ENCODE measurements at places on chromosomes 1 and 21.

DNA sequence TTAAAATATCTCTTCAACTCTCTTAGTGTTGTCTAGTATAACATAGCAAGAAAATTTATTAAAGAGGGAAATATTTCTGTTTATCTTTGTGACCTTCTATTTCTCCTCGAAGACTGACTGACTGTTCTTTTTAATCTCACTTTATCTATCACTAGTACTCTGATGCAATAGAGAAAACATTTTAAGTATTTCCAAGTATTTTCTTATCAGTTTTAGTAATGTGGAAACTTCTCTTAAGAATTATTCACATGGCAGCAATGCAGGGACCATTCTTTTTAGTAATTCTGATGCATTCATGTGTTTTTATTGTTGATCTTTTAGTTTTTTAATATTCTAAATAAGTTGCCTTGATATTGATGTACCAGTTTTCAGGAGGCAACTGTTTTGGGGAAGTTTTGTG, 115.7 kb downstream of the NEK7 start:
- no peak for DNase-seq

DNA sequence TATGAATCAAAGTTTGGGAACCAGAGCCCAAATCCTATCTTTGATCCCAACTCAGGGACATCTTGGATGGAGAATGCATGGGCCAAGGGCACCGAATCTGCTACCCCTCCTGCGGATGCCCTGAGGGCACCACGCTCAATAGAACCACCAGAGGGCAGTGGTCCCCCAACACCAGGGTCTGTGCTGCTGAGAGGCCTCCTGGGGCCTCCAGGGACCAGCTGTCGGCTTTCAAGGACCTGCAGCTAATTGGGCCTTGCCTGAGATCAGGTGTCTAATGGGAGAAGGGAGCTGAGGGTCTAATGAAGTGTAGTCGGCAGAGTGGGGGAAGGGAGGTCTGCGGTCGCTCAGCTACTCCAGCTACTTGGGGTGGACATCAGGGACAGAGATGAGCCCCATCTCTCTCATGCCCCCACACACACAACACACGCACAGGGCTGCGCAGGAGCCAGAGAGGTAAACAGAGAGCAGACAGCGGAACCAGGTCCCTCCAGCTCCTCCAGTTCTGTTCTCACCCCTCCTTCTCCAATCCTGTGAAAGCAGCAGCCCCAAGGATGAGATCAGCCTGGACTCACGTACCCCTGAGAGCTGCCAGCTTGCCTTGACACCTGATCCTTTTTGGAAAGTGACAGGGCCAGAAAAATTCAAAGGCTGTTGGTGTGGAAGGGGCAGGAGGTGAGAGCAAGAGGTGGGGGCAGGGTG, 34.9 kb upstream of the PPP1R15B start:
- DNase-seq: peak; percentile 79

GRCh38 chr1:180881806-180882509, 30.7 kb upstream of the KIAA1614 start:
- DNase-seq: no peak

- no peak for DNase-seq
Observed at GRCh38 chr1:85449356-85449755, 15.6 kb downstream of the DDAH1 start.

DNA sequence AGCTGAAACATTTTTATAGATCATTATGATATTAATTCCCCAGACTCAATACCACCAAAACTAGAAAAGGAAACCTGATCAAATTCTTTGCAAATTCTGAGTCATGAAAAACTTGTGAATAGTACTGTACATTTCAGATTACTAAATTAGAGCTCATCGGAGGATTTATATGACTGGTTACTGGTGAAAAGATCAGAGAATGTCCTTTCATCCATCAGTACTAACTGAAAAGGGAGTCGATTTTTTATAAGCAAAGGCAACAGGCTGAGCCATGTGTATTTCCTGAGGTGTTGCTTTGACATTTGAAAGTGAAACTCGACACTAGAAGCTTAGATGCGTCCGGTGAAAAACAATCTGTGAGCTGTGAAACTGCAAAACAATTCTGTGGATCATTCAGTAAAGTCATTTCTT, 155.7 kb downstream of the TNFSF18 start:
- peak; percentile 45 for DNase-seq

DNA sequence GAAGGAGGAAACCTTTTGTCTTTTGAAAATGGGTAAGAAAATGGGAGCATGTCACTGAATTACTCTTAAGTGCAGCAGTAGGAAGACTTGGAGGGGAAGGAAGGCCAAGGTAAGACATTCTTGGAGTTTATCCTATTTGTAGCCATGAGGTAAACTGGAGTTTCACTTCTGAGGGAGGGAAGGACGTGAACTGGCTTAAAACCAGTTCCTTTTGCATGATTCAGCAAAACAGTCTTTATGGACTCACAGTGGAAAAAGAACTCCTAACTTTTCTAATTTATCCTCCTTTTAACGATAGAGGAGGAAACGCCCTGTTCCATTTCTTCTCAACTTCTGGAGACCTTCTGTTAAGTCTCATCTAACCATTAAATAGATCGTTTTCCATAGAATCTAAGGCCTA, 2.5 kb downstream of the PRDX6 start:
- DNase-seq: no peak

DNA sequence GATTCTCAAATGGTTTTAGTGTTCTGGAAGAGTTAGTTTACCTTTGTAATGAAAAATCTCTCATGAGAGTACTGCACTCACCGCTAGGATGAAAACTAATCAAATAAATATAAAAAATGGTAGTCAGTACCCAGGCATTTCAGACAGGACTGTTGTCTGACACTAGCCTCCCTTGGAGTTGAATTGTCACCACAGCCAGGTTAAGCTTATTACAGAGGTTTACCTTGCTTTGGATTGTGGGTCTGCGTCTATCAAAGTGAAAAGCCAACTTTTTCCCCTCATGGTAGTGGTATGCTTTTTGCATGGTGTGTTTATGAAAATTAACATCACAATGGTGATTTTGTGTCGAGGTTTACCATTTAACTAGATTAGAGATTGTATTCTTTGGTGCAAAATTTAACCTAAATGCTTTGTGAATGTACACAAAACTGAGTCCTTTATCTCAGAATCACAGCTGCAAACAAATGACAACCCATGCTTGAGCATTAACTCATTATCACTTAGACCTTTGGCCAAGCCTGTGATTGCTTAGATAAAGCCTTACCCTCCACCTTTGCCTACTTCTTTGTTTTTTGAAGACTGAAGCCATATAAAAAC, 20.1 kb downstream of the RAP1A start:
- no peak for DNase-seq

GRCh38 chr21:21001591-21002100, 3.4 kb downstream of the NCAM2 start:
- no peak for DNase-seq

- no peak for DNase-seq
Observed at GRCh38 chr1:64678366-64678765, 66.5 kb upstream of the RAVER2 start.

Data from CD4-positive, alpha-beta memory T cell (primary cell).